Small intestine (tissue), 16 donors: ENCODE measurements at places on chromosomes 2 and 18.

DNA sequence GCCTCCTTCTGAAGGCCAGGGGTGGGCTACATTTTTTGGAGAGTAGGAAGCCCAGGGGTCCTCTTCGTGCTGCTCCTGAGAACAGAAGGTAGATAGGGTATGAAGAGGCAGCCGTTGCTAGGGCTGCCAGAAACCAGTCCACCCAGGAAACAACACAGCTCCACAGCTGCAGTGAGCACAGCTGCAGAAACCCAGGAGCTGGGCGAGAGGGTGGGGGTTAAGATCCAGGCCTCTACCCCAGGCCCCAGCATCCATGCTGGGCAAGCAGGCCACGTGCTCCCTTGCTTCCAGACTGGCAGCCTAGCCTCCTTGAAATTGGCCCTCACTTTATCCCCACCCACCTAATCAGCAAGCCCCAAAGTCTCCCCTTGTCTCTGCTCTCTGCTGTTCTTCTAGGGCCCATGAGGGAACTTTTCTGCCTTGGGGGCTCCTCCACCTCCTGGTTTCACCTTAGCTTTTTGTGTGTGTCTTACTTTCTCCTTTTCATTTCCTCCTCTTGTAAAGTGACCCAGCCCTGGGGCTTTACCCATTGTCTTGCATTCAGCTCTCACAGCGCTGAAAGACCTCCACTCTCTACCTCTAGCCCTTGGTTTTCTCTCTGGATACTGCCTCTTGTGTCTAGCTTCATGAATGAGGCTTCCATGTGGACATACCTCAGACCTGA lies 30.7 kb downstream of the STON1 start:
- H3K27ac ChIP-seq: no peak overlapping the region
- no peak overlapping the region for H3K4me3 ChIP-seq
- H3K27me3 ChIP-seq: no peaks in the 10 kb centered on the region
- no peaks in the 10 kb centered on the region for H3K36me3 ChIP-seq
- DNase-seq: no peak

DNA sequence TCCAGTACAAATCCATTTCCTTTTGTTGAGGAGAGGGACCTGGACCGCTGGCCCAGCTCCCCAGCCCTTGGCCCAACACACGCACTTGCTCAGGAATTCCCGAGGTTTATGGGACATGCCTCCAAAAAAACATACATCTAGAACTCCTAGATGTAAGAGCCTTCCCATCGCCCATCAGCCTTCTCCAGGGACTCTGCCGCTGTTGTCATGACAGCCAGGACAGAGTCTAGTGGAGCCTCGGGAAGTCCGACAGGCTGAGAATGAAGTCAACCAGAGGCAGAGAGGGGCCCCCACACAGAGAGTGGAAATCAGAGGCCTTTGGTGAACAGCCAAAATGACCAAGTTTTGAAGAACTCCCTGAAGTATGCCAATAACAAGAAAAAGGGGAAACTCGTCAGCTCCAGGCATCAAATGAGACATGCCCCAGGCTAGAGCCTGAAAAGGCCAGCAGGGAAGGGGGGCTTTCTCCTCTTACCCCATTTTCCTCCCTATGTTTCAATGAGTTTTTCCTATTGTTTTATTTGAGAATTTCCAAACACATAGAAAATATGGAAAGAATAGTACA lies 43.2 kb upstream of the CAB39 start:
- no peaks in the 10 kb centered on the region for H3K36me3 ChIP-seq
- H3K27ac ChIP-seq: no peak overlapping the region
- DNase-seq: no peak
- no peaks in the 10 kb centered on the region for H3K27me3 ChIP-seq
- no peak overlapping the region for H3K4me3 ChIP-seq

DNA sequence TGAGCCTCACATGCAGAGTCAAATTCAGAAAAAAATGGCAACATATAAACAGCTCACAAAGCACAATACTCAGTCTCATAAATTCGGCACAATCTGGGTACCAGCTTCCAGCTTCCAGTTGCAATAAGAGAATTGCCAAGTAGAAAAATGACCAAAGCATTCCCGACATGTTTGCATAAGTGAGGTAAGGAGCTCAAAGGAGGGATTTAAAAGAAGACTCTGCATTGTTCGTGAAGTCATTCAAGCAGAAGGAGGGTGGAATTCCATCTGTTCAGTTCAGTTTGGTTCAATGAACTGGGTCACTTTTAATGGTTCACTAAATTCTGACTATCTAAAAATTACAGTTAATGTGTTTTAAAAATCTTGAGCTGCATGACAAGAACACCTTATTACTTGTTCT lies 106.7 kb upstream of the KLHL14 start:
- H3K27me3 ChIP-seq: no peaks in the 10 kb centered on the region
- no peaks in the 10 kb centered on the region for H3K4me1 ChIP-seq
- no peak overlapping the region for H3K27ac ChIP-seq

DNA sequence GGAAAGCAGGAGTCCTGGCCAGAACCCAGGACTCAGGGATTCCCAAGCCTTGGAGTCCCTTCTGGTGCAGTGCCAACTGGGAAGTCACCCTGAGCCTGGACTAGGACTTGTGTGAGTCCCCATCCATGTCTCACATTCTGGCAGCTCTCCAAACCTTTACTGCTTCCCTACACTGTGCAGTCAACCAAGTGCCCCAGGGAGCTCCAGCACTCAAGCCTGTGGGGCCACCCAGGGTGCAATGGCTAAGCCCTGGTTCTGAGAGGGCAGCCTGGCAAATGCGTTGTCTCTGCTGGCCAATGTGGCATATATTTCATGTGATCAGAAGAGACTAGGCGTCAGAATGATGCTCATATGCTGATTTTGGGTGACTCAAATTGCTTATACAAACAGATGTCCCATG lies 223.4 kb downstream of the SP3 start:
- no peaks in the 10 kb centered on the region for H3K27me3 ChIP-seq
- no peaks in the 10 kb centered on the region for H3K4me1 ChIP-seq

DNA sequence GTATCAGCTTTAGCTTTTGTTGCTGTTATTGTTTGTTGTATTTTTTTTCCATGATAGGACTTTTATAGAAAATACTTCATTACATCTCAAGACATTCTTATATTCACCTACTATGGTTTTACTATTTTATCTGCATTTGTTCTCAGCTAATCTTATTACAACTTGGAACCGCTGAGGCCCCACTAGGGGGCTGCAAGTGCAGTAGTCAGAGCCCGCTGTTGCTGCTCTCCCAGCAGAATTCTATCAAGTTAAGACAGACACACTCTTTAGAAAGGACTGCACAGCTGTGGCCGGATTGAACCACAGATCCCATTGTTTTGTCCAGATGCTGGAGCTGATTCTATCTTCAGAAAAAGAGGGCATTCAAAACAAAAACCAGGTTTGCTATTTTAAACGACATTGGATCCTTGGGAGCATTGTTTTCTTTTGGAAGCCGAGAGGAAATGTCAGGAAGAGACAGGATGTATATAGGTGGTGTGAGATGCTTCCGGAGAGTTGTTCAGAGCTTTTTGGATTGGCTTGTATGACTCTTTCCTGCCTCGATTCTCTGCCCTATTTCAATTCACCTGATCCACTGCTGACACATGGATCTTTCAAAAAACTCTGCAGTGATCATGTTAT lies 105.7 kb upstream of the GAREM1 start:
- no peak overlapping the region for H3K4me3 ChIP-seq
- H3K36me3 ChIP-seq: no peaks in the 10 kb centered on the region
- no peaks in the 10 kb centered on the region for H3K27me3 ChIP-seq
- H3K27ac ChIP-seq: no peak overlapping the region

DNA sequence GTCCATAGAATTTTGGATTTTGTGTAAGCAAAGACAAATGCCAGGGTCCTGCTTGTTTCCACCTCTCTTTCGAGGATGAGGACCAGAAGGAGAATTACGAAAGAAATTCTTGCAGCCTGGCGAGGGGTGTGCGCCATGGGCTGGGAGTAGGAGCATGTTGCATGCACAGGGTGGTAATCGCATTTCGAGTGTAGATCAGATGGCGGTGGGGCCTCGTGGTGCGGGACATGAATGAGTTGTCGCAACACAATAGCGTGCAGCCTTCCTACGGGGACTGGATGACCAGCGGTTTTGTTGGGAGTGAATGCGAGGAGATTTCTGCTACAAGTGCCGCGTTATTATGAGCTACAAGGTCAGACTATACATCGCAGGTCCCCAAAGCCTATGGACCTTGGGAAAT lies 4.2 kb upstream of the EN1 start:
- no peak overlapping the region for H3K4me3 ChIP-seq
- H3K36me3 ChIP-seq: no peaks in the 10 kb centered on the region
- no peak overlapping the region for H3K27ac ChIP-seq
- H3K27me3 ChIP-seq: peaks cover 96% of the 10 kb centered on the region
- no peak for DNase-seq
- H3K4me1 ChIP-seq: no peaks in the 10 kb centered on the region

- H3K4me1 ChIP-seq: no peaks in the 10 kb centered on the region
- no peaks in the 10 kb centered on the region for H3K36me3 ChIP-seq
- H3K4me3 ChIP-seq: no peak overlapping the region
- peak; percentile 35 for DNase-seq
- H3K27me3 ChIP-seq: no peaks in the 10 kb centered on the region
- no peak overlapping the region for H3K27ac ChIP-seq
These were observed 9.9 kb upstream of the ODC1 start for GRCh38 chr2:10457846-10458598.

- no peaks in the 10 kb centered on the region for H3K4me1 ChIP-seq
- H3K36me3 ChIP-seq: no peaks in the 10 kb centered on the region
- no peak overlapping the region for H3K27ac ChIP-seq
- no peaks in the 10 kb centered on the region for H3K27me3 ChIP-seq
These were observed 353.8 kb downstream of the RND3 start for GRCh38 chr2:150133623-150134022.

DNA sequence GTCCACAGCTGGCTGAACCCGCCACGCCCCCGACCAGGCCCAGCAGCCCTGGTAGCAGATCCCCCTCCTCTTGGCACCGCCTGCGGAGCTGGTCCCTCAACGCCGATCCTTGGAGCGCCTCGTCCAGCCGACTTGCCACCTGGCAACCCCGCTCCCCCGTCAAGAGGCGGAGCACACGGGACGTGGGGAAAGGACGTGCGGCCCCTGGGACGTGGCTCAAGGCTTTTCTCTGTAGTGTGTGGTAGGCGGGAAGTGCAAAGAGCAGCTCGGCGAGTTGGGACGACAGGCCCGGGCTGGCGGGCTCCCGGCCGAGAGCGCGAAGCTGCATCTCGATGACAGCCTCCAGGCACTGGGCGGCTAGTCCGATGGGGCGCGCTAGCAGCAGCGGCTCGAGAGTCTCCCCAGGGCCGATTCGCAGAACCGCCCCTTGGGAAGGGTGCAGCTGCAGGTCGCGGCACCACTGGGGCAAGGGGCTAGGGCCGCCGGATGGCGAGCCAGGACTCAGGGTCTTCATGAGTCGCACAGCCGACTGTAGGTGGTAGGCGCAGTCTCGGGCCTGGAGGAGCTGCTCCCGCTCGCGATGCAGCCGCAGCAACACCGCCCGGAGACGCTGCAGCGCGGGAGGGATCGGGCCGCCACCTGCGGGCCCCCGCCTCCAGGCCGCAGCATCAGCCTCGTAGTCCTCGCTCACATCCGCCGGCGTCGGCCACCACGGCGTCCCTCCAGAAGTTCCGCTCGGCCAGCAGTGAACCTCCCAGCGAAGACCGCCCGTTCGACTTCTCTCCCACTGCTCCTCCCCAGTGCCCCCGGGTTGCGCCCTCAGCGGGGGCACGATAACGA lies 617 bp downstream of the CCDC142 start:
- H3K27ac ChIP-seq: peak overlapping the region; percentile 96
- H3K4me3 ChIP-seq: peak overlapping the region; percentile 81
- DNase-seq: peak; percentile 45
- peaks cover 58% of the 10 kb centered on the region for H3K36me3 ChIP-seq
